ENCODE measurements at places on chromosomes 3 and 15.

DNA sequence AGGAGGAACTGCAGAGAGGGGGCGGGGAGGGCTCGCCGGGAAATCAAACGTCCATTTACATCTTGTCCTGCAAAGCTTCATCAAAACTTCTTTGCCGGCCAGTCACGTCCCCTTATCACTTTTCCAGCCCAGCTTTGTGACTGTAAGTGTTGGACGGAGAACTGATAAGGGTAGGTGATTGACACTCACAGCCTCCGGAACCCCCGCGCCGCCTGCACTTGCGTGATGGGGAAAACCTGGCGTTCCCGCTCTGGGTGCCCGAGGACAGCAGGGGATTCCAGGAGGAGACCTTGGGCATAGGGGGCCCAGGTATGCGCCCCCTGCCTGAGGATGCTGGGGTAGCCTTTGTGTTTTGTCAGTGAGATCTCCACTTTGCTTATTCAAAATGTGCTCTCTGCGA, 72.8 kb upstream of the ANKRD34C start:
- DNase-seq = no peak

GRCh38 chr15:64804619-64805018, 20.8 kb downstream of the PIF1 start:
- no peak for DNase-seq

- DNase-seq = no peak
Observed at GRCh38 chr3:5428607-5429516, 241.4 kb downstream of the EDEM1 start.

DNA sequence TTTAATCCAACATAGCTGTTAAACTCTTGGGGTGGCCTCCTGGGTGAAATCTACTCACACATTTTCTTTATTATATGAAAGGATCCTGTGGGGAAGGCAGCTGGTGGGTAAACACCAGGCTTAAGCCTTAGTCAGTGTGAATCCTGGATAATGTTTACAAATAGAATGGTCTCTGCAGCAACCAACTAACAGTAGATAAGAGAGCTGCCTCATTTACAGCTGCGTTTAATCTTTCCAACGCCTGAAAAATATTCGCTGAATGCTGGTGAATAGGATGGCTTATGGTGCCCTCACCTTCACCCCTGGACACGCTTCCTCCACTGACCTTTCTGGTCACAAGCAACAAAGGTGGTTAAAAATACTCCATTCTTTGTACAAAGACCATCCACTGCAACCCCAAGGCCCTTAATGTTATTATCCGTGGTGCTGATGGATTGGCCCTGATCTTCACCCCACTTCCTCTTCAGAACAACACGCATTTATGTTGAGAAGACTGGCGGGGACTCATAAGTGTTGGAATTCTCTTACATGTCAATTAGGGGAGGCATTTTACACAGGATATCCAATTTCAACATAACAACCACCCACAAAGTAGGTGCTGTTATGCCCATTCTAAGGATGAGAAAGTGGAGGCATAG, 120.0 kb upstream of the FRMD4B start:
- DNase-seq = no peak

DNA sequence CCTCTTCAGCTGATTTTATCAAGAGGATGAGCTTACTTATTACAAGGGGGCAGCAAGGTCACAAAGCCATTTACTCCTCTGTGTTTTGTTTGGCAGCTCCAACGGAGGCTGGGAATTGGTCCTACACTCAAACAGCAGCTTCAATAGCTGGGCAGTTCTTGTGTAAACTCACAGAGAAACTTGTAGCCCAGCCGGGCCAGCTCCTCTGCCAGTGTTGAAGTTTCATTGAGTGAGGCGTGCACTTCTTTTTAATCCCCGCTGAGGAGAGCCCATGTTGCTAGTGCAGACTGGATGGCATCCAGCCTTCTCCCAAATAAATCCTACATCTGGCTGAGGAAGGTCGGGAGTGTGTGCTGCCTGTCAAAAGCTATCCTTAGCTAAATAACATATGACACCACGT, 59.5 kb downstream of the BFSP2 start:
- DNase-seq = no peak

- DNase-seq = no peak
Observed at GRCh38 chr3:24678421-24678865, 183.8 kb upstream of the THRB start.

DNA sequence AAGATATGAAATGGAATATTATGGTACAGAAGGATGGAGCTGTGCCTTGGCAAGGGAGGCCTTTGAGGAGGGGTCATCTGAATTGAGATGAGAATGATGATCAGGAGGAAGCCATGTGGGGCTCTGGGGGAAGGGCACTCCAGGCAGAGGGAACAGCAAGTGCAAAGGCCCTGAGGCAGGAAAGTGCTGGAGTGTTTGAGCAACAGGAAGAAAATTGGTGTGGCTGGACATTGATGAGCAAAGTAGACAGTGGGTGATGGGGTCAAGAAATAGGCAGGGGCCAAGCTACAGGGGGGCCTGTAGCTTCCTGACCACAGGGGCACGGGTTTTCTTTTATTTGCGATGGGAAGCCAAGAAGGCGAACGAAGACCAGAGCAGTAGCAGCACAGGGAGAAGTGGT, 3.3 kb upstream of the GP9 start:
- no peak for DNase-seq

DNA sequence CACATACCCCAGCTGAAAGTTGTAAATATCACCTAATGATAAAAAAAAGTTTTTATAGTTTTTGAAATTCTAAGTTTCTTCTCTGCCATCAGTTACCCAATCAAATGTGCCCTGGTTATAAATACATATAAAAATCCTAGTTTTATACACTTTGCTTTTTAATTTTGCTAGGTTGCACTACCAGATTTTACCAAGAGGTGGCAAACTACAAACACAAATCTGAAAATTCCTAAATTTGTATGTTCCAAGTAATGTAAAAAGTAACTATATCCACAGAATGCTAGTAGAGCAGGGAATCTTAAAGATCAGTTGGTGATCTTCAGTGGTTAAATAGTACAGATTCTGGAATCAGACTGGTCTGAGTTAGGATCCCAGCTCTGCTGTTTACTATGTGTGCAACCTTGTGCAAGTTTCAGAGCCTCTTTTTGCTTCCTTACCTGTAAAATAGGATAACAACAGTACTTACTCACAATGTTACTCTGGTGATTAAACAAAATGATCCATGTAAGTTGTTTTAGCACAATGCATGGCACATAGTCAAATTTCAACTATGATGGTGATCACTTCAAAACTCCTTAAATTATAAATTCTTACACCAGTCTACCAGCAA, 11.0 kb downstream of the TRPM7 start:
- no peak for DNase-seq

DNA sequence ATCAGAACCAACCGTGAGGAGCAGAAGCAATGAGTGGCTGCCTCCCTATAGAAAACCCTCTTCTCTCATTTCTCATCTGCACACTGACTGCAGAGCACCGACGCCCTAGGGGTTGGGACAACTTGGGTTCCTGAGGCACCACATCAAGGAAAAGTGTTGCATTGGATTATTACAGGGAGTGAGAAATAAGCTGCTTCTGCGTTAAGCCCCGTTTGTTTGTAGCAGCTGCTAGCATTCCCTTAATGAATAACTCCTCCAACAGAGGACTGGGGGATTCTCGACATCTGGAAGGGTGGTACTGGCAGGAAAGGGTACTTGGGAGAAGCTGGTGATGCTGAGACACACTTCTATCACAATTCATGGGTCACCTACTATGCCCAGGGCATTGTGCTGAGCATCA, 25.3 kb upstream of the AGBL1 start:
- DNase-seq = no peak

- DNase-seq = no peak
Observed at GRCh38 chr3:117495620-117496019, 786.0 kb downstream of the TUSC7 start.

- no peak for DNase-seq
Observed at GRCh38 chr3:33718595-33718907, 497 bp upstream of the CLASP2 start.

DNA sequence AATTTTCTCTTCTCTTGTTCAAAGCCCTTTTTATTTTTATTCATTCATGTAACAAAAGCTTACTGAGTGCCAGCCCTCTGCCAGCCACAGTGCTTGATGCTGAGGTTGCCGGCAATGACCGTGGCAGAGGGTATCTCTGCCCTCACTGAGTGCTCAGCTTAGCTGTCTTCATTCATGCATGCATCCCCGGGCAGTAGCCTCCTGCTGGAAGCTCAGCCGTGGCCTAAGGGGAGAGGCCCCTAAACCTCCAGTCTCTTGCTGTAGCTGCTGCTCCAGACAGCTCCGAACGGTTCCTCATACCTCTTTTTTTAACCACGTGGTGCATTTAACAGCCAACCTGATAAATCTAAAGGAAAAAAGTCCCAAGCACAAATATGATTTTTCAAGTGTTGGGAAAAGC, 34.6 kb upstream of the CCDC66 start:
- no peak for DNase-seq

Measured in activated T-cell treated with anti-CD3 and anti-CD28 coated beads, Interleukin-2, amount 50 U/mL, for 1 hour (primary cell).